ENCODE measurements at places on chromosomes 7 and 10. TPM values are rescaled to one million over a fixed set of nuclear protein-coding genes. Genes with fewer than 3 reads are reported as not detected.

The APBB1IP gene
- 8.5 TPM for total RNA-seq

The CRYGN gene
- total RNA-seq, result not detected

The ZEB1 gene
- total RNA-seq, result 10.6 TPM

The HGF gene
- total RNA-seq, result 0.13 TPM

The GPAM gene
- total RNA-seq, result 7.6 TPM

The NUTM2B gene
- 0.50 TPM for total RNA-seq

The RBP3 gene
- not detected for total RNA-seq

The SEMA3D gene
- 0.05 TPM for total RNA-seq

The TWIST1 gene
- 4.6 TPM for total RNA-seq

The CPXM2 gene
- not detected for total RNA-seq
